NCI-H510A (cell line): ENCODE measurements at places on chromosomes 12 and 14.

DNA sequence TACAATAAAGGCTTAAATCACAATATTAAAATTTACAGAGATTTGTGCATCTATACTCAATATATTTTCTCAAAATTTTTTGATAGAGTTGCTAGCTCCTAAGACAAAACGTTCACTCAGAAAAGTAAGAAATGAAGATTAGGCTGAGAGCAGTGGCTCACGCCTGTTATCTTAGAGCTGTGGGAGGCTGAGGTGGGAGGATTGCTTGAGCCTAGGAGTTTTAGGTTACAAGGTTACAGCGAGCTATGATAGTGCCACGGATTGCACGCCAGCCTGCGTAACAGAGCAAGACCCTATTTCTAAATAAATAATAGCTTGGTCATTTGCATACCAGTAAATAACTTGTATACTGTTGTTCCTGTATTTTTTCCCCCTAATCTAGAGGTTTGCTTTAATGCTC, 35.0 kb upstream of the CFL2 start:
- no peak for DNase-seq

DNA sequence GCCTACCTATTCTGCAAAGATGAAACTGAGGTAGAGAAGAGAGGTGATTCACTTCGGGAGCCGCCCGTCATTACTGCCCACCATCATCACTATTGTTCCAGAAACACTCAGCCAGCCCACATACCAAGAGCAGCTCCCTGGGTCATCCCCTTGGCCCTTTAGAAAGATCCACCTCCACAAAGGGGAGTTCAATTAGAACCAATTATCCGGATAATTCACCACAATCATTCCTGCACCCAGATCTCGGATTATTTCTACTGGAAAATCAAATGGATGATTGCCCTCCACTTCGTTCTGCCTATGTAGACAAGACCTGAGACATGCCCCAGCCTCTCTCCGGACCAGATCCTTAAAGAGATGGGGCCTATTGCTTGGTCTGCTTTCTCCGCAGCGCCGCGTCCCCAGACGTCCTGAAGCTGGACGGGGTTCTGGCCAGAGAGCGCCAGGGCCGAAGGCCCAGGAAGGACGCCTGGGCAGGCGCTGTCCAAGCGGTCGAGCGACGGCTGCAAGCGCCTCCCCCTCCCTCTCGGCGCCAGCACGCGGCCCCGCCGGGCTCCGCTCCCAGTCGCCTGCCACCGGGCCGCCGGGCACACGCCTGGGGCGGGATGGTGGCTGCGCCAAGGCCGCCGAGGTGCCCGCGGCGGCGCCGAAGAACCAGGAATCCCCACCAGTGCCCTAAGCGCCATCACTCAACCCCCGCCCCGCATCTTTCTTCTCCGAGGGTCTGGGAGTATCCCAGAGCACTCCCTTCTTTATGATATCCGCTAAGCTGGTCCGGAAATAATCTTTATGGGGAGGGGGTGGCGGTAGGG, 1.3 kb upstream of the ASCL1 start:
- no peak for DNase-seq

DNA sequence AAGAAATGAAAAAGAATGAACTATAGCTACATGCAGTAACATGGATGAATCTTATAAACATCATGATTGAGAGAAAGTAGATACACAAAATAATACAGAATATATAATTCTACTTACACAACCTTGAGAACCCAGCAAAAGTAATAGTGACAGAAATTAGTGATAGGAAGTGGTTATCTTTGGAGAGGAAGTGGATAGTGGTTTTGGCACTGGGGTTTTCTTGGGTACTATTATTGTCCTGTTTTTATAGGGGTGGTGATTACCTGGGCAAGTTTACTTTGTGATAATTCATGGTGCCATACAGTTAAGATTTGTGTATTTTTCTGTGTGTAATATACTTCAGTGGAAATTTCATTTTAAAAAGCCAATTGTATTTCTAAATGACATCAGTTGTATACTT, 352.7 kb downstream of the AEBP2 start:
- DNase-seq = no peak

DNA sequence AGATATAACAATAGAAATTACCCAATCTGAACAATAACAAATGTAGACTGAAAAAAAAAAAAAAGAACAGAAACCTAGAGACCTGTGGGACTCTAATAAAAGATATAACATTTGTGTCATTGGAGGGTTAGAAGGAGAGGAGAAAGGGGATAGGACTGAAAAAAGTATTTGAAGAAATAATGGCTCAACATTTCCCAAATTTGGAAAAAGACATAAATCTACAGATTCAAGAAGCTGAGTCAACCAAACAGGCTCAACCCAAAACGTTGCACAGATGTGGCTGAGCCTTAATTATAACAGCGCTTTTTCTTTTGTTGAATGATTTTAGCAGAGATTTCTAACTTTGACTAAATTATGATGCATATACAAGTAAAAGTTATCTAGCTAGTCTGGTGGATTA, 131.3 kb downstream of the TMTC3 start:
- no peak for DNase-seq

- DNase-seq = no peak
Observed at GRCh38 chr14:53306267-53306721, 153.2 kb upstream of the DDHD1 start.

- DNase-seq = no peak
Observed at GRCh38 chr12:62726471-62726980, 208.4 kb downstream of the PPM1H start.

- no peak for DNase-seq
Observed at GRCh38 chr14:95174184-95174792, 17.0 kb upstream of the DICER1 start.
